Activated T-helper 2 cell treated with anti-CD3 and anti-CD28 coated beads, Interferon-gamma antibody, Interleukin-2, Interleukin-4, amounts not matched to agents 10 μg/mL and 5 μg/mL and 100 μg/mL, durations not matched to agents 14 hours and 24 hours and 36 hours (primary cell): ENCODE measurements at places on chromosomes 4 and X. TPM values are rescaled to one million over a fixed set of nuclear protein-coding genes. Genes with fewer than 3 reads are reported as not detected.

PCDH10 gene
- total RNA-seq: 0.09 TPM in 1 of 2 replicates, not detected in the other

VSIG1 gene
- 0.34 TPM in 1 of 2 replicates, not detected in the other for total RNA-seq

VEGFD gene
- not detected in 2 replicates for total RNA-seq

UCP1 gene
- not detected in 2 replicates for total RNA-seq

TRAM1L1 gene
- total RNA-seq: 0.09 TPM in 1 of 2 replicates, not detected in the other

ADAD1 gene
- not detected in 2 replicates for total RNA-seq

NAP1L2 gene
- 2.1 TPM in 2 replicates for total RNA-seq

GRCh38 chrX:140507982-140508305 is 3.1 kb upstream of the SOX3 start:
- no peak for DNase-seq
- H3K4me3 ChIP-seq: no peak overlapping the region
- peaks cover 52% of the 10 kb centered on the region for H3K27me3 ChIP-seq
- no peaks in the 10 kb centered on the region for H3K4me1 ChIP-seq
- no peaks in the 10 kb centered on the region for H3K36me3 ChIP-seq

DNA sequence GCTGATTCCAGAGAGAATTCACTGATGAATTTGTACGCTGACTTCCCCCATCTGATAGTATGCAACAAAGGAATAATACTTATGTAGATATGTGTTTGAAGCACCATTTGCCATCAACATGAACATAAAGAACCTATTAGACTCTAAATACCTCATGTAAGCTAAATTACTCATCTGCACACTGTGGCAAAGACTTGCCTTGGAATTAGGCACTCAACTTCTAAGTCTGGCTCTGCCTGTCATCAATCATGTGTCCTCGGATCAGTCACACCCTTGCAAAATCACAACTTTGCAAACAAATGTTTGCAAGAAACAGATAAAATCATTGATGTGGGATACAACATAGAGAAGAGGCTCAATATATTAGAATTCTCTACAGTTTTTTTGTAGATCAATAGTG is 169.9 kb upstream of the LDB2 start:
- no peaks in the 10 kb centered on the region for H3K36me3 ChIP-seq
- no peak overlapping the region for H3K4me3 ChIP-seq
- DNase-seq: no peak
- H3K27ac ChIP-seq: no peak overlapping the region
- no peaks in the 10 kb centered on the region for H3K27me3 ChIP-seq

- no peaks in the 10 kb centered on the region for H3K4me1 ChIP-seq
- H3K36me3 ChIP-seq: no peaks in the 10 kb centered on the region
- H3K27ac ChIP-seq: no peak overlapping the region
- no peak for DNase-seq
- peaks cover 2% of the 10 kb centered on the region for H3K27me3 ChIP-seq
Observed at GRCh38 chr4:7697343-7697742, 242.3 kb downstream of the AFAP1 start.

DNA sequence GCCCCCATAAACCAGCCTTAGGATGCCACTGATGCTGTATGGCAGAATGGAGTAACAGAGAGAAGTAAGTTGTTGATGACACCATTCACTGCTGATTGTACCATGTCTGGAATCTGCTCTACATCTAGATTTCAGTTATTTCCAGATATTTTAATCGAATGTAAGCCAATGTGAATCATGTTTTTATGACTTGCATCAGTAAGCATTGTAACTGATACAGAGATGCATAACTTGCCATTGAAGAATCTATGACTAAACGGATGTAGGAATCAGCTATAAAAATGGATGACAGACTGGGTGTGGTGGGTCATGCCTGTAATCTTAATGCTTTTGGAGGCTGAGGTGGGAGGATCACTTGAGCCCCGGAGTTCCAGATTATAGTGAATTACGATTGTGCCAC is 161.0 kb upstream of the GATB start:
- H3K36me3 ChIP-seq: no peaks in the 10 kb centered on the region
- peaks cover 6% of the 10 kb centered on the region for H3K4me1 ChIP-seq
- no peak for DNase-seq
- H3K27ac ChIP-seq: no peak overlapping the region

GRCh38 chr4:129622566-129622965 is 526.6 kb downstream of the C4orf33 start:
- H3K4me3 ChIP-seq: no peak overlapping the region
- DNase-seq: no peak
- H3K36me3 ChIP-seq: no peaks in the 10 kb centered on the region
- H3K4me1 ChIP-seq: no peaks in the 10 kb centered on the region
- no peaks in the 10 kb centered on the region for H3K27me3 ChIP-seq

DNA sequence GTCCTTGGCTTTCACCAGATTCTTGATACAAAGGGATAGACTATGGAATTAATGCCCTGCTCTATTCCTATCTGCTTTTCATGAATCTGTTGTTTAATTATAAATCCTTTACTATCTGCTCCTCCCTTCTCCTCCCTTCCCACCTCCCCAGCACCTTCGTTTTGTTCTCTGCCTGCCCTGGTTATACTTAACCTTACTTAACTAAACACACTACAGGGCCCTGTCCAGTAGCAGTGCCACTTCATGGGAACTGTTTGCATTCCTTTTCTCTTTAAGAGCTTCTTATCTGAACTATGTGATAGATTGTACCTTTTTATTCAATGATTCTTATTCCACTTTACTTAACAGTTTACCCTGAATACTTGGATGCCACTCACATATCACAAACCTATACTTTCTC is 830 bp downstream of the HOPX start:
- H3K27ac ChIP-seq: no peak overlapping the region
- no peaks in the 10 kb centered on the region for H3K36me3 ChIP-seq
- H3K4me3 ChIP-seq: no peak overlapping the region
- peaks cover 59% of the 10 kb centered on the region for H3K27me3 ChIP-seq
- no peak for DNase-seq

DNA sequence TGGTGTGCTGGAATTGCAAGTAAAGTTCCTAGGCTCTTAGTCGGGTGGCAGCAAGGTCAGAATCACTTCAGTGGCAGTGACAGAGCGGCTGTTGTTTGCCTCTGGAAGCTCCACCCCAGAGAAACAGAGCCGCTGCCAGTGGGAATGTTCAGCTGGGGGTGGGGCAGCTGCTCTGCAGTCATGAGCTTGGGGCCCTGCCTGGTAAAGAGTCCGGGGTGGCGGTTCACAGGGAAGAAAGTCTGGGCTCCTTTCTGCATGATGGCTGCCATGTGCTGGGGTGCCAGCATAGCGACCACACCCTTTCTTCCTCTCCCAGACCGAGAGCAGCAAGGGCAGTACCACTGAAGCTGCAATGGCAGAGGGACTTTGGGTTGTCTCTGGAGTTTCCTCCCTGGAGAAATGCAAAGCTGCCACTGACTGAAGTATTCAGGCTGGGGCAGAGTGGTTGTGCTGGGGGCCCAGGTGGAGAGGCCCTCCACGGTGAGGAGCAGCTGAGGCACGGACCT is 108.8 kb upstream of the CENPE start:
- H3K4me3 ChIP-seq: no peak overlapping the region
- H3K36me3 ChIP-seq: no peaks in the 10 kb centered on the region
- no peak overlapping the region for H3K27ac ChIP-seq

GRCh38 chr4:185298728-185299430 is 89.5 kb downstream of the SNX25 start:
- peaks cover 3% of the 10 kb centered on the region for H3K4me1 ChIP-seq
- H3K27ac ChIP-seq: no peak overlapping the region
- DNase-seq: no peak
- H3K27me3 ChIP-seq: no peaks in the 10 kb centered on the region

GRCh38 chrX:723781-724180 is 93.2 kb downstream of the SHOX start:
- H3K4me1 ChIP-seq: no peaks in the 10 kb centered on the region
- H3K27ac ChIP-seq: no peak overlapping the region
- no peaks in the 10 kb centered on the region for H3K27me3 ChIP-seq
- H3K36me3 ChIP-seq: no peaks in the 10 kb centered on the region

DNA sequence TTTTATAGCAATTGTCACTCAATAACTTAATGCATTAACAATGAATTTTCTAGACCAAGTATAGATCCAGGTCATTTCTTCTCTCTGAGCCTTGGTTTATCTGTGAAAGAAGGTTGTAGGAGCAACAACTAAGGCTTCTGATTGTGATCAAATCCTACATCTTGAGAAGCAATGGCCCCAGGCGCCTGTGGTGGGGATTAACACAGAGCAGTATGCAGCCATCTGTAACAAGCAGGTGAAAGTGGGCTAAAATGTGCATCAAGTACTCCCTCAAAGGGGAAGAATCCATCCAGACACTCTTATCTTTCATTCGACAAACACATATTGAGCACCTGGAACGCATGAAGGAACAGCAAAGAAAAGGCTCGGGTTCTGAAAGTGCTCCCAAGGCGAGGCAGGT is 19.1 kb upstream of the SETD7 start:
- H3K27ac ChIP-seq: no peak overlapping the region
- no peaks in the 10 kb centered on the region for H3K36me3 ChIP-seq
- no peaks in the 10 kb centered on the region for H3K4me1 ChIP-seq
- no peak overlapping the region for H3K4me3 ChIP-seq
- DNase-seq: no peak
